ENCODE measurements at places on chromosomes 1 and 21.

- no peak for DNase-seq
These were observed 114.6 kb upstream of the KIAA0040 start for GRCh38 chr1:175307160-175307559.

DNA sequence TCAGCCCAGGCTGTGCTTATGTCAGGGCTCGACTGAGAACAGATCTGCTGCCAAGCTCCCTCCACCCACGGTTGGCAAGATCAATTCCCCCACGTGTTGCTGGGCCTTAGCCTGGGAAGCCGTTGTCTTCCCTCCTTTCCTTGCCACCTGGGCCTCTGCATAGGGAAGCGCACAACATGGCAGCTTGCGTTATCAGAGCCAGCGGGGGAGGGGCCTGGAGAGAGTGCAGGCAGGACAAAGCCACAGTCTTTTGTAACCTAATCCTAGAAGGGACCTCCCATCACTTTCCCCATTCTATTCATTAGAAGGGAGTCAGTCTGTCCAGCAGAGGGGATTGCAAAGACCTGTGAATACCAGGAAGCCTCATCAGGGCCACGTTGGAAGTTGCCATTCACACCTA lies 17.0 kb upstream of the IGSF21 start:
- DNase-seq = no peak

- no peak for DNase-seq
These were observed 647.1 kb downstream of the PTPRU start for GRCh38 chr1:29883411-29883832.

- peak; percentile 30 for DNase-seq
These were observed 3.5 kb upstream of the FCMR start for GRCh38 chr1:206925106-206925736.

DNA sequence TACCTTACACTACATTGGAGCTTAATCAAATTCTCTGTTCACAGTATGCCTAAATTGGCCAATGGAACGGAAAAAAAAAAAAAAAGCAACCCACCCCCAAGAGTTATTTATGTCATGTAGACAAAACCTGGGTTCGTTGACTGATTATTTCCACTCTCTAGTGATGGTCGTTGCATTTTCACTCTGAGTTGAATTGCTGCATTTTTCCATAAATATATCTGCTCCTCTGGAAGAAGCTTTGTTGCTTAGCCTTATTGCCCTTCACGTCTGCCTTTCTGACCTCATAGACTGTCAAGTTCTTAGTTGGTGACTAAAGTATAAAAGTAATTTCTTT lies 90.2 kb upstream of the RUNX1 start:
- DNase-seq = no peak

DNA sequence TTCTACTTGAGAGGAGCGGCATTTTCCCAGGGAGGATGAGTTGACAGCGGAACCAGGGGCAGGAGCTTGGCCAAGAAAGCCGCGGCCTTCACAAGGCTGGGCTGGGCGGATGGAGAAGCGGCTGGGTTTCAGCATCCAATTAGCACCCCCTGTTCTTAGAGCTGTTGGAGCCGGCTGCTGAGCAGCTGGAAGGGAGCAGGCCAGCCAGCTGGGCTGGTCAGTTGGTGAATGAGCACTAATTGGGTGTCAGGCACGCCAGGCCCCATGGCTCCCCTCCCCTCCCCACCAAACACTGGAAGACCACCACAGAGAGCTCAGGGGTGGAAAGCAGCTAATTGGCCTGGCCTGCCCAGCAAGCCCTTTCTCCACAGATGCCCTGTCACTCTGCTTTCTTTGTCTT lies 245.6 kb downstream of the RRAGC start:
- DNase-seq = no peak

- no peak for DNase-seq
These were observed 4.2 kb upstream of the SMYD2 start for GRCh38 chr1:214276786-214277185.

DNA sequence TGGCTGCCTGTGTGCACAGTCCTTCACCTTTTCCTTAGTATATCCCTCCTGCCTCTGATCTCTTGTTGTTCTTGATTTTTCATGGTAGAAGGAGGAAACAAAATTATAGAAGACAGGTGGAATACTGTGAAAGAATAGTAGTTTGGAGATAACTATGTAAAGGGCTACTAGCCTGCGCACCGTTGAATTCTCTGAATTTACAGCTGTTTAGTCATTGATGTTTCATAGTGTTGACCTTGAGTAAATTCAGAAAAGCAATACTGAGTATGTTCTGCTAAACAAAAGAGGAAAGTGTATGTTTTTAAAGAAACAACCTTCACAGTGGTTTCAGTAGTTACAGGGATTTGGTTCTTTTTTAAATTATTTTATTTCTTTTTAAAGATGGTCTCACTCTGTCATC lies 18.1 kb downstream of the CAMTA1 start:
- no peak for DNase-seq

Data from activated CD4-positive, alpha-beta T cell treated with anti-CD3 and anti-CD28 coated beads, Interleukin-2, amount 50 U/mL, for 4 hours (primary cell).